Activated CD4-positive, alpha-beta T cell treated with anti-CD3 and anti-CD28 coated beads, Interleukin-10, Interleukin-2, amounts not matched to agents 100 ng/mL and 50 ng/mL, durations not matched to agents 16 hours and 8 hours (primary cell): ENCODE measurements at places on chromosomes 12 and 14.

GRCh38 chr12:92098594-92099380 lies 46.9 kb downstream of the BTG1 start:
- no peak for DNase-seq

GRCh38 chr12:113149361-113150150 lies at the start of gene CFAP73:
CFAP73 (plus strand) TSS chr12:113149724; CDS start chr12:113149858, 134 bp downstream.
- no peak for DNase-seq

GRCh38 chr14:61564618-61565091 lies 130.7 kb upstream of the HIF1A start:
- no peak for DNase-seq

DNA sequence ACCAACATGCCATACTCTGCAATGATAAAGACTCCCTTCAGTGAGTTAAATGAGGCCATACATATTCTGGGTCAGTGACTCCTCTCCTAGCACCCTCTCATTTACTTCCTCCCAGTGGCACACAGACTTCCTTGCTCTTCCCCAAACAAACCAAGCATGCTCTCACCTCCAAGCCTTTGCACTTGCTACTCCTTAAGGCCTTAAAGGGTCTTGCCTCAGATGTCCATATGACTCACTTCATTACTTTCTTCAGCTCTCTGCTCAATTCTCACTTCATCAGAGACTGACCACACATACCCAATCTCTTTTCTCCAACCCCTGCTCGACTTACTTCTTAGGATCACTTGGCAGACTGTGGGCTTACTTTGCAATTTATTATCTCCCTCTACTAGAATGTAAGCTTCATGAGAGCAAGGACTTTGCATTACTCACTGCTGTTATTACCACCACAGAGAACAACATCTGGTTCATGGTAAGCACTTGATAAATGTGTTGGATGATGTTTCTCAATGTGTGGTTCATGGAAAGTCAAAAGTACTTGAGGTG lies 22.8 kb downstream of the DDX24 start:
- DNase-seq: no peak

DNA sequence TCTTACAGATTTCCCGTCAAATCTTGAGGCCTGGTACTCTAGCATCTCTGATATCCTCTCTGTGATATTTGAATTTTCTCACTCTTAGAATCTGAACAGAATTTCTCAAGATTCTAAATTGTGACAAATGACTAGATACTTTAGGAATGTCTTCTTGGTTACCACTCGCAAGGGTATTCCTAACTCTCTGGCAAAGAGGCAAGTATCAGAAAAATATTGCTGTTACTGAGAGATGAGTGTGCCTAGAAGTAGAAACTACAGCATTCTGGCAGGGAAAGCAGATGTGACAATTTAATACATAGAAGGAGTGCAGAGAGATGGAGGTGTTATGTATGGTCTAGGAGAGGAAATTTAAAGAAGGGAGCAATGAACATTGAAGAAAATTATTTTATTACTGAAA lies 467.8 kb downstream of the LRIG3 start:
- DNase-seq: no peak

GRCh38 chr12:43154498-43155045 lies 397.4 kb downstream of the ADAMTS20 start:
- no peak for DNase-seq

DNA sequence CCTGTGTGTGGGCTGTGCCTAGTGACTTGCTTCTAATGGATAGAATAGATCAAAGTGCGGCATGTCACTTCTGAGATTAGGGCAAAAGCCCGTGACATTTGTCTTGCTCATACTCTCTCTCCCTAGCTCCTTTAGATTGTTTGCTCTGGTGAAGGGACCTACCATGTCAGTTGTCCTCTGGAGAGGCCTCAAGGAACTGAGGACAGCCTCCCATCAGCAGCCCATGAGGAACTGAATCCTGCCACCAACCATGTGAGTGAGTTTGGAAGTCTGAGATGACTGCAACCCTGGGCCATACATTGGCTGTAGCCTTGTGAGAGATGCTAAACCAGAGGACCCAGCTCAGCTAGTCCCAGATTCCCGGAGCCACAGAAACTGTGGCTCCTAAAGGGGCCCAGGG lies 101.6 kb upstream of the ESRRB start:
- no peak for DNase-seq

DNA sequence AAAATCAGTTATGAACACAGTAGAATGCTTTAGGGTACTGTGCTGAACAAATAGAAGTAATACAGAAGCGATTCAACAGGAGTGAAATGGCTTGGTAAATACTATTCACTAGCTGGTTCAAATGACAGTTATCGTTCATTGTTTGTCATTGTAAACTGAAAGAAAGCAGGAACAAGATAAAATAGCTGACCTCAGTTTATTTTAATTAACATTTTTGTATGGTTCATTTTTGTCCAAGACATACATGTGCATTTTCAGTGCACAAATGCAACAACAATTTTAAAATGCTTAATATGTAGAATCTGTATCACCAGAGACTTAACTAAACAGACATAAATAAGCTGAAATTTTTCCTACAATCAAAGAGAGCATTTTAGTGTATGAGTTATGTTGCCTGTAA lies 49.9 kb downstream of the ALX1 start:
- no peak for DNase-seq

- no peak for DNase-seq
Measured at GRCh38 chr12:82176761-82177490, 181.3 kb downstream of the CCDC59 start.

DNA sequence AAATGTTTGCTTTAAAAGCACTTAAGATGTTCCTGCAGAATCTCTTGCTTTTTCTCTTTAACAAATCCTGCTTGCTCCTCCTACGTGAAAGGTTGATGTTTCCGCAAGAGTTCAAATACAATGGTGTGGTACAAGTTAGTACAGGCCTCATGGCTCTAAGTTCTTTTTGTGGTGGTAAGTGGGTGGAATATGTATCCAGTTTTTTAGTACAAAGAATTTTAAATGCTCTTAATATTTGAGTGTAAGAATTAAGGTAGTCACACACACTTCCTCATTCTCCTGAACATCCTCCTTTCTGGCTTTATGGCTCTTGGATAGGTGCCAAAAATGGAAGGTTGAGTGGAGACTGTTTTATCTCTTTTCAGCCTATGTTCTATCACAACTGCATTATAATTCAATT lies 1.8 kb downstream of the OTOGL start:
- no peak for DNase-seq

- no peak for DNase-seq
Measured at GRCh38 chr14:100536721-100537445, 50.3 kb downstream of the BEGAIN start.
